ENCODE measurements at places on chromosomes 13 and 19. TPM values are rescaled to one million over a fixed set of nuclear protein-coding genes. Genes with fewer than 3 reads are reported as not detected.

IQCN gene
- total RNA-seq, result 0.83 TPM

GRCh38 chr19:3668331-3669081, 31.8 kb downstream of the PIP5K1C start:
- peak; percentile 51 for DNase-seq

DNA sequence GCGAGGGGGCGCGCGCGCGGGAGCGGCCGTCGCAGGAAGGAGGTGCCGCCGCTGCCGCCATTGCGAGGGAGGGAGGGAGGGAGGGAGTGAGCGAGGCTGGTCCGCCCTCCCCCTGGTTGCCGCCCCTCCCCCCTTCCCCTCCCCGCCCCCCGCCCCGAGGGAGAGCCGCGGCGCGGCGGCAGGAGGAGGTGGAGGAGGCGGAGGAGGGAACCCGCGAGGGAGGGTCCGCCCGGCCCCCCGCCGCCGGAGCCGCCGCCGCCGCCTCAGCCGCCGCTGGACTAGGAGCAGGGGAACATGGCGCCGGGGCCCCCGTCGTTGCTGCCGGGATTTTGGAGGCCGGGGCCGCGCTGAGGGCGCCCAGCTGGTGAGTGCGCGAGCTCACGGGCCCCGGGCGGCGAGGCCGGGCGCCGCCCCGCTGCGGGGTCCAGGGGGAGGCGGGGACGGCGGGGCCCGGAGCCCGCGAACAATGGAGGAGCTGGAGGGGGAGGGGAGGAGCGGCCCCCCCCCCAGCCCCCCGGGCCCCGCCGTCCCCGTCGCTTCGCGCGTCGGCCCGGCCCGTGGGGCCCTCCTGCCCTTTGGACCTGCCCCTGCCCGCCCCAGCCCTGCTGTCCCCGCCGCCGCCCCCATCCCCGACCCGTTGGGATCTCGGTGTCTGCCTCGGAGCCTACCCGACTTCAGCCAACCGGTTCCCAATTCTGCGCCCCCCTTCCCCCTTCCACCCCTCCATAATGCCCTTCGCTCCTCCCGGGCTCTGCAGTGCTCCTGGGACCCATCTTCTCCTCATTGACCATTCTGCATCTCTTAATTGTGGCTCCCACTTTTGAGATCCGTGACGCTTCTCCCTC, at the start of gene ARHGAP35:
TSS of gene ARHGAP35 (plus strand) at position 152 of the 845 bp plus-strand sequence. CDS start 57,679 bp downstream, outside the sequence.
- no peak for DNase-seq

- DNase-seq, result peak; percentile 57
Measured at GRCh38 chr13:106101201-106101600, 434.3 kb downstream of the EFNB2 start.

GRCh38 chr19:31257025-31257424, 92.2 kb downstream of the TSHZ3 start:
- DNase-seq, result no peak
